ENCODE measurements at places on chromosomes 3 and 15.

DNA sequence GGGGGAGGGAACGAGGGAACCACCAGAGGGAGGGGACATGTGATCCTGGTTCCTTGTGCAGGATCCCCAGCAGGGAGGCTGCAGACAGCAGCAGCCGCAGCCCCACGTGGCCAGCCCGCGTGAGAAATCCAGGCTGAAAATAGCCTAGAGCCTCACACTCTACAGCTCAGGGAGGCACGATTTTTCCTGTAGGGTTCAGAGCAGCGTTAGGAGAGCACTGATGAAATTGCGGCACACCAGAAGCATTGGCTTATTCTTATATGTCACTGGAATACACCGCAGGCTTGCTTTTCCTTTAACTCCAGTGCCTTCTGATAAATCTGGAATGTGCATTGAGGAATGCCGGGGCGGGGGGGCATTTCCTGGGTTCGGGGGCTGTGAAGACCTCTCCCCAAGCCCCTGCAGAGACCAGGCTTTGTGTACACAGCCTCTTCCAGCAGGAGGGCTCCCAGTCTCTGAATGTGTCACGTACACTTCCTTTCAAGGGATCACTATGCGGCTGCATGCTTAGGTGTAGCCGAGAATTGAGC, 193.0 kb downstream of the ATP10A start:
- DNase-seq = no peak

DNA sequence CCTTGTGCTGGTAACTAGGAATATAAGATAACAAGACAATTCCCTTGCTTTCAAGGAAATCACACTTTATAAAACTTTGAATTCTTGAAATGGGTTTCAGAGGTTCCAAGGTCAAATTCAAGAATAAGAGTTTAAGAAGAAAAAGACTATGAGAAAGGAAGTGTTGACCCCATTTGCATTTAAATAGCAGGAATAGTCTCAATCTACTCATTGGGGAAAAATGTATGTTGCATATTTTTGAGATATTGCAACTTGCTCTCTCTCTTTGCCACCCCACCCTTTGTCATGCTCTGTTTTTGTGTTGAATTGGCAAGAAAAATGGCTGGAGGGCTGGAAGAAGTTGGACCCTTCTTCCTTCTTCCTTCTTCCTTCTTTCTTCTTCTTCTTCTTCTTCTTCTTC, 699.2 kb downstream of the TUSC7 start:
- DNase-seq = no peak

DNA sequence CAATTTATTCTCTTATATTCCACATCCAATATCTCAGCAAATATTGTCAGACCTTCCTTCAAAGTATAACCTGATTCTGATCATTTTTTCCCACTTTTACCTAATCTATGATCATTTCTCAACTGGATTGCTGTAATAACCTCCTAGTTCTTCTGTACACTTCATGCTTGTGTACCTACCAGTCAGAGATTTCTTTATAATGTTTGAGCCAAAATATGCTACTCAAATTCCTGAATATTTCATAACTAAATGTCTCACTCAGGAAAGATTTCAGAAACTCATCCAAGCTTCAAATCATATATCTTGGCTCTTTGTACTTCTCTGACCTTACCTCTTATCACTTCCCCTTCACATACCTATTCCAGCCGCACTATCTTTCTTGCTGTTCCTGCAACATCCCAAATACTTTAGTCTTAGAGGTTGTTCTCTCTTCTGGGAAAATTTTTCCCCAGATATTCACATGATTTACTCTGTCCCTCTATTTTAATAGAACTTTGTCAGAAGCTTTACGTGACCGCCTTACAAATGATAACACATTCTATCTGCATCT, 20.0 kb downstream of the BCHE start:
- no peak for DNase-seq

GRCh38 chr3:15300323-15301078, 31.9 kb downstream of the SH3BP5 start:
- DNase-seq = no peak

DNA sequence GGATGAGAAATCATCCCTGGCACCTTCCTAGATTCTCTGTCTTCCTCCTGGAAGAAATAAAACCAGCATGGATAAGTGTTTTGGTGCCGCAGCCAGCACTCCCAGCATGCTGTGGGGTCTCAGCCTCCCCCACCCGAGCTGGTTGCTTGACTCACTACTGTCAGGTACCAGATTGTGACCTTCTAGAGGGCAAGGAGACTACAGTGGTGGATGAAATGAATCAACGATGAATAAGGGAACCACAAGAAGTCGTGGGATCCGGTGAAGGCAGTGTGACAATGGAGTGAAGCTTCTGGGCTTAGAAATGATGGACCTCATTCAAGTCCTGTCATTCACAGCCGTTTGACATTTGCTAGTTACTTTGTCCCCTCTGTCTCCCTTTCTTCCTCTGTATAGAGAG, 50.2 kb upstream of the SLCO3A1 start:
- no peak for DNase-seq

DNA sequence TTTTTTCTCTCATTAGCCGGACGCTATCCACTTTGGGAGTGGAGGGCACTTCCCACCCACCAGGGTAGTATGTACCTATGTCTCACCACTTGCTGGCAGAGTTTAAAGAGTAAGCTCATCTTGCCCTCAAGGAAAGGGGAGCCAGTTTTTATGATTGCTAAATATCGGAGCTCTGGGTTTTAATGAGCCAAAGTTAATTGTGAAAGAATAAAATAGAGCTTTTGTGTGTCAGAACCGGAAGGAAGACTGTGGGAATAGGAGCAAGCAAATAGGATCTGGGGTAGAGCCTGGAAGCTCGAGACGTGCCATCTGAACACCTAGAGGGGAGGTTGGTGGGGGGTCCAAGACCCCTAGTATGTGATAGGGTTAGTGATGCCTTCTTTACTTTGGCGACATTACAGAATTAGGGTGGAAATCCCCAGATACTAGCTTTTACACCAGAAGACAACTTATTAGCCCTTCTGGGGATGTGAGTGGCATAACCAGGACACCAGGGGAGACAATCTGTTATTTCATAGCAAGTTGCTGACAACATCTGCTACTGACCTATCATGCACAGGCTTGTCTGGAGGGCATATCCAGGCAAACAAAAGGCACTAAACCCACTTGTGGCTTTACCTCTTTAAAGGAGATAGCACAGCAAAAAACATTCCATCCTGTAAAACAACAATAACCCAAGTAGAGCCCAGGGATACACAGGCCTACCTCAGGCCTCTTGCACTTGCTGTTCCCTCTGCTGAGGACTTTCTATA, 333.8 kb downstream of the ZNF621 start:
- no peak for DNase-seq

- no peak for DNase-seq
These were observed 30.4 kb downstream of the PSTPIP1 start for GRCh38 chr15:77025083-77025901.

DNA sequence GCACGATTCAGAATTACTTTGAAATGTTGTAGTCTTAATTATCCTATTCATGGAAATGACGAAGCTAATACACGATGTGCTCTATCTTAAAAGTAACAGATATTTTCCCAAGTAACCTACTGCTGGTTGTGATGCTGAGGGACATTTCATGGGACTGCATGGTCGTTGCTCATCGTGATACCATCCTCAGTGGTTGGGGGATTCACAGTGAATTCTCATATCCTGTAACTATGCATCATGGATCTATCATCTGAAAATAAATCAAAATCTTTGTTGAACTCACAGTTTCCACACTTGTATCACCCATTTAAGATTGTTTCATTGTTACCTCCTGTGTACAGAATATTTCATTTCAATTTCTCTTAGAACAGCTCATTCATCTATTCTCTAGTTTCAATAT, 84.7 kb downstream of the OPA1 start:
- no peak for DNase-seq

- no peak for DNase-seq
These were observed 82.6 kb upstream of the CSPG5 start for GRCh38 chr3:47661121-47661752.

DNA sequence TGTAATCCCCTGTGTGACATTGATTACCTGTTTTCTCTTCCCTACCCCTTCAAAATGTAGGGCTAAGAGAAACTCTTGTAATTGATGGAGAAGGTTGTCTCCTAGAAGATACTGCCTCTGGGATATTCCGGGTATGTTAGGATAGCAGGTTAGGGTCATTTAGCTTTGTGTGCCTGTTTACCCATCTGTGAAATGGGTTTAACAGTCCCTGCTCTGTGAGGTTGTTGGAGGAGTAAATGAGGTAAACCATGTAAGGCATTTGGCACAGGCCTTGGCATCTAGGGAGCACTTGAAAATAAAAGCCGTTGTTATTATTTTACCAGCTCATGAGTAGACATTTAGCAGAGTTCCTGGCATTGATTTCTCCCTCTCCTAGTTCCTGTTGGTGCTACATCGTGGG, 16.4 kb downstream of the PTPRG start:
- DNase-seq = no peak

DNA sequence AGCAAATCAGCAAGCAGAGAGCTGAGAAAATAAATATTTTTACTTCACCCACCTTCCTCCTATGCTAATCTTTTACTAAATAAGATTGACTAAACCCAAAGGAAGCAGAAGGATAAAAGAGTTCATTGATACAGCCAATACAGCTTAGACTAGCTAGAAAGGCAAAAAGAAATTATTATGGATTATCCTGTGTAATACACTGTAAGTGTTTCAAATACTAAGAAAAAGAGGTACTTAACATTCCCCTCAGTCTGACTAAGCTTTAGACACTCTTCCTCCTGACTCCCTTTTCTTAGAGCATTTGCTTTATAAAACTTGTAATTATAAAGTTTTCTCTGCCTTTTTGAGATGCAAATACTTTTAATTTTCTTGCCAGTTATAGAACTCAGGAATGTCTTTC, 848.9 kb upstream of the CADM2 start:
- DNase-seq = no peak

GRCh38 chr15:27059610-27060202, 88.7 kb downstream of the GABRG3 start:
- DNase-seq = no peak

DNA sequence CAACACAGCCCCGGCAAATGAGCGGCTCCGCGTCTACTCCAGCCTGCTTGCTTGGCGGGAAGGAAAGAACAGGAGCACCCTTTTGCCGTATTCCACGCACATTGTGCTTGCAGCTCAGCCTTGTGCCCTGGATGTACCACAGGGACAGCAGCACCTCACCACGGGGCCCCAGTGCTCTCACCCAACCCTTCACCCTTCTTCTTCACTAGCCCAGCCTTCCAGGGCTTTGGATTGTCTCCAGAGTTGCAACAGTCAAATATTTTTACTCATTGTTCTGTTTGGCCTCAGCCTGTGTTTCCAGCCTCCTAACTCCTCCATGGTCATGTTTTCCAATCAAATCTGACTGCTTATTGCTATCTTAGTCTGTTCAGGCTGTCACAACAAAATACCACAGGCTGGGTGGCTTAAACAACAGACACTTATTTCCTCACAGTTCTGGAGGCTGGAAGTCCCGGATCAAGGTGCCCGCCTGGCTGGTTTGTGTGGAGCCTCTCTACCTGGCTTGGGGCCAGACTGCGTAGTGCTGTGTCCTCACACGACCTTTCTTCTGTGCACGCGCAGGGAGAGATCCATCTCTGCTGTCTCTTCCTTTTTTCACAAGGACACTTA, 79.2 kb upstream of the ABHD17C start:
- DNase-seq = no peak

DNA sequence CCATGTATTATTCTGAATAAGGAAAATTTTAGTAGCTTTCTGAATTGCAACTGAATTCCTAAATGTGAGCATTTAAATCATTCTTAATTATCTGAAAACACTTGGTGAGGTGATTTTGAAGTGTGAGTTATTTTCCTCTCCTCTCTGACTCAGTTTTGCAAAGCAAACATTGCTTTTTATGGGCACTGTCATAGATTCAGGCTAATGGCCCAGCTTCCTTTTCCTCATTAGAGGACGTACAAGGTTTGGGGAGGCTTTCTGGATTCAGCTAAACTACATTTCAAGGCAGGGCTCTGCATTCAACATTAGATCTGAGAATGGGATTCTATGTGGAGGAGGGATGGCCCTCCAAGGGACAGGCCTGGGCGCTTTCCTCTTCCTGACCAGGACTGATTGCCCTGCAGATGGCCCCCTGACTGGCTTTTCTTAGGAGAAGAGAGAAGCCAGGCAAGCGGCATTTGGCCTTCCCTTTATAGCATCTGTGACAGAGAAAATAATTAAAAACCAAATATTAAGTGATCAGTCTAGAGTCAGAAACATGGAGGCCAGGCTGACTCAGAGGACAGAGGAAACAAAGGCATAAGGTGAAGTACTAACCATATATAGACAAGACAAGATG, 53.0 kb upstream of the STXBP5L start:
- no peak for DNase-seq

GRCh38 chr3:41574900-41575299, 375.6 kb downstream of the CTNNB1 start:
- no peak for DNase-seq

DNA sequence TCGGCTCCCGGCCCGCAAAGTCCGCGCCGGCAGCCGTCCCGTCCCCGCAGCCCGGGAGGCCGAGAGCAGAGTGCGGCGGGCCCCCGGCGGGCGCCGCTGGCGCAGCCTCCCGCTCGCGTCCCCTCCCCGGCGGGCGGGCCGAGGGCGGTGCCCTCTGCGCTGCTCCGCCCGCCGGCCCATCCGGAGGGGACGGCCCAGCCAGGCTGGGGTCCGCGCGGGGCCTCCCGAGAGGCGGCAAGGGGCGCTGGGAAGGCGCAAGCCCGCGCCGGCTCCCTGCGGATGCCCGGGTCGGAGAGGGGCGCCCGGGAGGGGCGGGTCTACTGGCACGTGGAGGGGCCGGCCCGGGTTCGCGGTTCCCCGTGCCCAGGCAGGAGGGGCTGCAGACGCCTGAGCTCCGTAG, at the start of the genes CLCN2 and POLR2H:
CLCN2 (minus strand) TSS at position 74 of the 400 bp plus-strand sequence. CDS start 126 bp downstream, outside the sequence.
POLR2H (plus strand) TSS at position 179 of the 400 bp plus-strand sequence. CDS start 1,783 bp downstream, outside the sequence.
- peak; percentile 22 for DNase-seq

DNA sequence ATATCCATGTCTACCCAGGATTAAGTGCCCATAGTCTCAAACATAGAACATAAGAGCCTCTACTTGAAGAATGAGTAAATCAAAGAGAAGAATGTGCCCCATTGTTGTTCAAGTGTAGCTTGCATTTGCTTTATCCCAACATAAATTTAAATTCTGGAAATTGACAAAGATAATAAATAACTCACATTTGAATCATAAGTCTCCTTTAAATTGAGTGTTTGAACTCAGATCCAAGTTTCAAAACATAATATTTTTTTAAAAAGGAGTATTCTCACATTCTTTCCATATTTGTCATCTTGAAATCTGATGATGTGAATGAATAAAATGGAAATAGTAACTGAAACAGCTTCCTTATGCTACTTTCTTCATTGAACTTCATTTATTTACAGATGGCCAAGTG, 135.2 kb downstream of the MECOM start:
- no peak for DNase-seq

DNA sequence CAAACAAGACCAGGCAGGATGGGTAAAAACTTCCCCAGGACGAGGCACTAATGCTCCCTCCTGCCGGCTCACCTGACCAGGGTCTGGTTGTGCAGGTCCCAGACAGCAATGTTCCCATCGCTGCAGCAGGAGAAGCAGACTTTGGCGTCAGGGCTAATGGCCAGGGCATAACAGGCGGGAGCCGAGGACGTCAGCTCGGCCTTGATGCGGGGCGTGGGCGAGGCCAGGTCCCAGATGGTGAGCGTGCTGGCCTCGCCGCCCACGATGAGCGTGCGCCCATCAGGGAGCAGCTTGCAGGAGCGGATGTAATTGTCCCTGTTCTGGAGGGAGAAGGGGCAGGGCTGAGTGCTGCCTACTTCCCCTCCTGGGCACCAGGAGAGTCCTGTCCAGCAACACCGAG, 43.4 kb downstream of the TLE3 start:
- DNase-seq = no peak

GRCh38 chr3:111081008-111081545, 9.5 kb downstream of the NECTIN3 start:
- no peak for DNase-seq

All from stimulated activated naive CD4-positive, alpha-beta T cell (primary cell).